ENCODE measurements at places on chromosomes 3 and 15.
A peak's percentile ranks its signal among the peaks of the same experiment; 100 is the strongest.

DNA sequence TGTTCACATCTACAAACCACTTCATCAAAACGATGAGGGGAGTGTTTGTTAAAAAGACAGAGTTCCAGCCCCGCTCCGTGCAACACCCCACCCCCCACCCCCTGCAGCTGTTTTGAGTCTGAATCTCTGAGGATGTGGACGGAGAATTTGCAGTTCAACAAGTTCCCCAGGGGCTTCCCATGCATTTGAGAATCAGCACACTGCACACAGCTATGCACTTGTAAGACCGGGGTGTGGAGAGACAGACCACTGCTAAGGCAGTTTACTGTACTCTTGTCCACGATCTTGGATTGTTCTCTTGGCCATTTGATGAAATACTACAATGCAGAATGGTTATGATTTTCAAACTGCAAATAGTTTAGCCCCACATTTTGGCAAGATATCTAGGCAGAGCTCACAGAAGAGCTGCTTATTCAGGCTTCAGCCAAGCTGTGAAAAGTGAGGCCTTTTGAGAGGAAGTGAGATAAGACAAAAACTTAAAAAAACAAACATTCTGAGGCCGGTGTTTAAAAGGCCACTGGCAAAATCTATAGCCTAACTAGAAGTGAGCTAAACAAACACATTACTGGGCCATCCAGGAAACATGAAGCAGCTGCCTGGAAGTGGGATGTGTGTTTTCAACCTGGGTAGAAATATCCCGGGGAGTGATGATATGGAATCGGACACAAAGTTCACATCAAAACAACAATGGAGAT lies 308.2 kb upstream of the ADAMTS9 start:
- no peak for DNase-seq

DNA sequence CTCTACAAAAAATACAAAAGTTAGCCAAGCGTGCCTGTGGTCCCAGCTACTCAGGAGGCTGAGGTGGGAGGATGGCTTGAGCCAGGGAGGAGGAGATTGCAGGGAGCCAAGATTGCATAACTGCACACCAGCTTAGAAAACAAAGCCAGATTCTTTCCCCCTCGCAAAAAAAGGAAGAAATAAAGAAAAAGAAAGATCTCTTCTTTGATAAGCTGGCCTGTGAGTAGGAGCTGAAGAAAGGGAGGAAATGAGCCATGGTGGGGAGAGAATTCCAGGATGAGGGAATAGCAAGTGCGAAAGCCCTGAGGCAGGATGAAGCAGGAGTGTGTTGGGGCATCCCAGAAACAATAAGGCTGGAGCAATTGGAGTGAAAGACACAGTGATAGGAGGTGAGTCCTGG lies 24.5 kb upstream of the TOP2B start:
- DNase-seq, result no peak

DNA sequence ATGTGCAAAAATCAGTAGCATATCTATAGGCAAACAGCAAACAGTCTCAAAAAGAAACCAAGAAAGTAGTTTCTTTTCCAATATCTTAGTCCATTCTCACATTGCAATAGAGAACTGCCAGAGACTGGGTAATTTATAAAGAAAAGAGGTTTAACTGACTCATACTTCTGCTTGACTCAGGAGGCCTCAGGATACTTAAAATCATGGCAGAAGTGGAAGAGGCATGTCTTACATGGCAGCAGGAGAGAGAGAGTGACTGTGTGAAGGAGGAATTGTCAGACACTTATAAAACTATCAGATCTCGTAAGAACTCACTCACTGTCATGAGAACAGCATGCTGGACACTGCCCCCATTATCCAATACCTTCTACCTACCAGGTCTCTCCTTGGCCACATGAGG lies 327.9 kb upstream of the EPHA3 start:
- DNase-seq, result no peak

- no peak for DNase-seq
These were observed 766.5 kb upstream of the CFAP20DC start for GRCh38 chr3:59816312-59816711.

DNA sequence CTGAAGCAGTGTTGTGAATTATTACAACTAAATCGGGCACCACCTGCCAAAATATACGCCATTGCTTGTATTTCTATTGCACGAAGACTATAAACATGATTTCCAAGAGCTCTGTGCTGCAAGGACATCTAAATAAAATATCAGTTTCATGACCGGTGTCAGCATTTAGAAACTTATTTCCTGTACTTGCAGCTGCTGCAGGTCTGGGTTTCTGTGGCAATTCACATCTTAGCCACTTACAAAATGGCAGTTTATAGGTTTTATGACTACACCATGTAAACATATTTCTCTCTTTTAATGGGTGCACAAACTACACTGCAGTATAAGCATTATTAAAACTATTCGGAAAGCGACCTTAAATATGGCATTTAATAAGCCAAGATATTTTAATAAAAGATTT lies 359.4 kb downstream of the VPS13C start:
- no peak for DNase-seq

GRCh38 chr3:107739227-107739626 lies 216.5 kb downstream of the BBX start:
- DNase-seq, result no peak

- DNase-seq, result no peak
These were observed 34.9 kb downstream of the DCLK3 start for GRCh38 chr3:36729204-36730056.

GRCh38 chr3:10470120-10471053 lies 35.0 kb downstream of the ATP2B2 start:
- no peak for DNase-seq

GRCh38 chr3:36843065-36844051 lies 79.0 kb upstream of the DCLK3 start:
- DNase-seq, result peak; percentile 57

GRCh38 chr3:62151591-62151990 lies 221.8 kb downstream of the FEZF2 start:
- no peak for DNase-seq

DNA sequence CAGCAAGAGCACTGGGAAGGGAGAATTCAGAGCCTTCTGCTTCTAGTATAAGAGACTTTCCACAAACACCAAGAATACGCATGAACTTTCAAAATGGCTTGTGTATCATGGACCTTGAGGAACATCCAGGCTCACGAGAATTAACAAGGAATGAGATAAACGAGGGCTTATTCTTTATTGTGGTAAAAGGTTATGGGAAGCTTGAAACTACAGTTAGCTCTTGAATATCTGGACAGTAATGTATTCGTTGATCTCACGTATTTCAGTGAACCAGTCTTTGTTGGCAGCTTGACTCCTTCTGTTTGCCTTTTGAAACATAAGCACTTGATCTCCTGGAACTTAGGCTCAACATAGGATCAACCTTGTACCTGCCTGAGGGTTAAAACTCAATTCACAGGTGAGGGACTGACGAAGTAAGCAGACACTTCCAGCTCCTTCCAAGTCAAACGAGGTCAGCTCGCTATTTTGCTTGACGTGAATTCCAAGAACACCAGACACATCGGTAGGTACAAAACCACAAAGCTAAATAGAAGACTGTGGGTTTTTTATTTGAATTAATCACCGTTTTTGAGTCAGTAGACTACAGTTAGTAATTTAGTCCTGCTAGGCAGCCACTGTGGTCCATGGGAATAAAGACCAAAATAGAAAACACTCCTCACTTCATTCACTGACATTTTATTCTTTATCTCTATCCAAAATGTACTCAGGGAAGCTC lies 30.8 kb downstream of the GALNT15 start:
- no peak for DNase-seq

- no peak for DNase-seq
These were observed 190.6 kb upstream of the ADAMTS9 start for GRCh38 chr3:64878362-64878761.

GRCh38 chr3:55128225-55128823 lies 200.5 kb upstream of the LRTM1 start:
- DNase-seq, result no peak

DNA sequence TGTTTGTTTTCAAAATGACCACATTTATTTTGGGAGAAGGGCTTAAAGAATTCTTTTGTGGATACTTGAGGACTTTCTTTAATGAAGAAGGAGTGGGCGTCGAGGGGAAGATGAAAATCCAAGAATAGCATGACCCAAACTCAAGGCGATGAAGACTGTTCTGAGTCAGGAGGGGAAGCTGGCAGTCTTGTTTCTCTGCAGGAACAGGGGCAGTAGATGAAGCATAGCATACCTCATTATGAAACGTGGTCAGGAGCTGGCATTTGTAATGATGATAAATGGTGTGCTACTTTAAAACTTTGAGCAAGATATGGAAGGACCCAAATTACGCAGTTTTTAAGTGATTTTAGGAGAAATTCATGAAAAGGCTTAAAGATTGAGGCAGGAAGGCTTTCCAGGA lies 549.0 kb downstream of the IGSF11 start:
- no peak for DNase-seq

Measured in stimulated activated naive CD4-positive, alpha-beta T cell treated with Interleukin-2 at 50 U/mL for 16 hours (primary cell).